ENCODE measurements at places on chromosomes 13 and 19. TPM values are rescaled to one million over a fixed set of nuclear protein-coding genes. Genes with fewer than 3 reads are reported as not detected.

DNA sequence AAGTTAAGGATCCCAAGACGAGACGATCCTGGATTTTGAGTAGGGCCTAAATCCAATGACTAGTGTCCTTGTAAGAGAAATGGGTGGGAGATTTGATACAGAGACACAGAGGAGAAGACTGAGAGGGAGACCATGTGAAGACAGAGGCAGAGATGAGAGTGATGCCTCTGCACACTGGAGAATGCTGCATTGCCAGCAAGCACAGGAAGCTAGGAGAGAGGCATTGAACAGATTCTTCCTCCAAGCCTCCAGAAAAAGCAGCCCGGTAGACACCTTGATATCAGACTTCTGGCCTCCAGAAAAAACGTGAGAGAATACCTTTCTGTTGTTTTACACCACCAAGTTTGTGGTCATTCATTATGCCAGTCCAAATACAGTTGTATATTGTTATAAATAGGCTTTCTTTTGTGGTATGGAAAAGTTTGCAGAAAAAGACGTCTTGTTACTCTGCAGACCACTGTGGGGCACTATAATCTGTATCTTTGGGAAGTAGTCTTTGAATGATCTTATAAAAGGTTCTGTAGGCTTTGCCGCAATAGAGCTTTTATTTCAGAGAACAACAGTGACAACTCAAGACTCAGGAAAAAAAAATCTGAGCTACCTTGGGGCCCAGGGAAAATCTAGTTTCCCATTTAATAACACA, 17.9 kb upstream of the RFC3 start:
- no peak for DNase-seq

- DNase-seq: no peak
These were observed 25.2 kb downstream of the NLRP9 start for GRCh38 chr19:55712804-55713631.

The PPM1N gene
- 0.68 TPM for total RNA-seq

The FAM32A gene
- total RNA-seq: 36.8 TPM

The NCAN gene
- not detected for total RNA-seq

Data from heart left ventricle (tissue), 16 donors.